ENCODE measurements at places on chromosomes 3 and 15. TPM values are rescaled to one million over a fixed set of nuclear protein-coding genes. Genes with fewer than 3 reads are reported as not detected.

DNA sequence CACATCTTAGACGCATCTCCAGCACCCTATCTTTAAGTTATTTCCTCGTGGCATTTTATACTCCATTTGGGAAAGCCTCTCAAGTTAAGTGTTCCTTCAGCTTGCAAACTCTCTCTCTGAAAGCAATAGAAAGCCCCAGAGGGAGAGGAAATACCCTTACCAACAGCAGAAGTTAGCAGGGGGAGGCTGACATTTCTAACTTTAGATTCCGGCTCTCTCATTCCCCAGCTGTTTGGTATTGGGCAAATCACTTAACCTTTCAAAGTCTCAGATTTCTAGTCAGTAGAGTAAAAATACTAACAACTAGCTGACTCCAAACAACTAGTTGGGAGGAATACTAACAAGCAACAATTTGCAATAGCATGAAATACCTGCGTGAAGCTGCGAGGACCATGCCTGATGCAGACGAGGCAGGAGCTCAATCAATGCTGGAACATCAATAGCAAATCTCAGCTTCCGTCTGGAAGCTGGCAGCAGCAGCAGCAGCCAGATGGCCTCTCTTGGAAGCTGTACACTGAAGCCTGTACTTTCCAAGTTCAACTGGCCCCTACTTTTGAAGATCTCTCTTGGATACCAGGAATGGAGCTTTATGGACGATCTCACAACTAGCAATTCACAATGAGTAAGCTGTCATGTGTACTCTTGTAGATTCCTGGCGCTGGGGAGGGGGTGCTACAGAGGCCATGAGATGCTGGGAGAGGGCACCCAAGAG lies 47.8 kb downstream of the THBS1 start:
- DNase-seq: no peak

The SOX14 gene
- total RNA-seq: not detected

DNA sequence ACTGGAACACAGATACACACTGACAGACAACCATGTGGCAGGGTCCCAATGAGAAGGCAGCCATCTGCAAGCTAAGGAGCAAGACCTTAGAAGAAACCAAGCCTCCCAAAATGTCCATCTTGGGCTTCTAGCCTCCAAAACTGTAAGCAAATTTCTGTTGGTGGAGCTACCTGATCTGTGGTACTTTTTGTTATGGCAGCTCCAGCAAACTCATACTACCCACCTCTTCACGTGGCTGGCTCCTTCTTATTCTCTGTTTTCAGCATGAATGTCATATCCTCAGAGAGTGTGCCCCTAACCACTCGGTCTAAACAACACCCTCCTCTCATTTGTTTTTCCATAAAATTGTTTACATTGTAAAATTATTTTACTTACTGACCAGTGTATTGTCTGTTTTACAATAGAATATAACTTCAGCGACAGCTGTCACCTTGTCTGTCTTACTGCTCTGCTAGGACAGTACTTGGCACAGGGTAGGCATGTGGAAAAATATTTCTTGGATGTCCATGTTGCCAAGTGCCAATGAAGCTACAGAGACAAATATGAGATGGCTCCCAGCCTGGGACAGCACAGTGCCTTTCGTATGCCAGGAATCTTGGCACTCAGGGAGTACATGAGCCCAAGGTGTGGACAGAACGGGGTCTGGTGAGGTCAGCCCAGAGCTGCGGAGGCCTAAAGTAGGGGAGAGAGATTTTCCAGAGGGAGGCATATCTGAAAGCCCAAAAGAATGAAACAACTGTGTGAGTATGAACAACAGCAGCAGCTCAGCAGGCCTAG lies 17.4 kb upstream of the SLC25A36 start:
- no peak for DNase-seq

GRCh38 chr15:66014635-66015182 lies 145.4 kb downstream of the RAB11A start:
- DNase-seq: no peak

DNA sequence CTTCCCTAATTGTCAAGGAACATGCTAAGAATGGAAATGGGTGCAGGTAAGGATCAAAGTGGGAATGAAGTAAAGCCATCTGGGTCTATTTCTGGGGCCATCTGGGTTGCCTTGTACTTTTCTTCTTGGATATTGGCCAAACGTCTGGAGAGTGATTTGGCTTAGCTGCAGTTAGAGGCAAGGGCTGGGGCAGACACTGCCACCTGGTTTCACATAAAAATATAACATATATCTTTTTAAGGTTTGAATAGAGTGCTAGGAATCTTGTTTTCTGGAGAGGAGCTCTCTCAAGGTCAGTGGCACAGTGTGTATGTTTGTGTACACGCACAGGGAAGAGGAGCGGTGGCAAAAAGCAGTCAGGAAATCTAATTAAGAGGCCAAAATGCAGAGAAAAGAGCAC lies 24.7 kb upstream of the EOMES start:
- no peak for DNase-seq

The TP53BP1 gene
- total RNA-seq: 48.0 TPM

DNA sequence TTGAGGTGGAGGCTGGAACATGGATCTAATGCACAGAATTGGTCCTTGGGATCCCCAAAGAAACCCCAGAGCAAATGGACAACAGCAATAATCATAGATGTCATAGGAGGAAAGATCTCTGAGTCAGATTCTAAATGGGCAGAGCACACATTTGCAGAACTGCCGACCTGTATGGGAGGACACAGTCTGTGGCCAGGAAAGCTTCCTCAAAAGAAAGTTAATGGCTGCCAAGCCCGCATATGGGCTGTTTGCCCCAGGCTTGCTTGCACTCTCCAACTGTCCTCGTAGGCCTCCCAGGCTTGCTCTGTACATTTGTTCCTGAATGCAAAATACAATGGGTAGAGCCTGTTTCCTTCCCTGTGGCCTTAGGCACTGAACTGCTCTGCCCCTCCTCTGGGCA lies 102.0 kb upstream of the PLXNA1 start:
- no peak for DNase-seq

DNA sequence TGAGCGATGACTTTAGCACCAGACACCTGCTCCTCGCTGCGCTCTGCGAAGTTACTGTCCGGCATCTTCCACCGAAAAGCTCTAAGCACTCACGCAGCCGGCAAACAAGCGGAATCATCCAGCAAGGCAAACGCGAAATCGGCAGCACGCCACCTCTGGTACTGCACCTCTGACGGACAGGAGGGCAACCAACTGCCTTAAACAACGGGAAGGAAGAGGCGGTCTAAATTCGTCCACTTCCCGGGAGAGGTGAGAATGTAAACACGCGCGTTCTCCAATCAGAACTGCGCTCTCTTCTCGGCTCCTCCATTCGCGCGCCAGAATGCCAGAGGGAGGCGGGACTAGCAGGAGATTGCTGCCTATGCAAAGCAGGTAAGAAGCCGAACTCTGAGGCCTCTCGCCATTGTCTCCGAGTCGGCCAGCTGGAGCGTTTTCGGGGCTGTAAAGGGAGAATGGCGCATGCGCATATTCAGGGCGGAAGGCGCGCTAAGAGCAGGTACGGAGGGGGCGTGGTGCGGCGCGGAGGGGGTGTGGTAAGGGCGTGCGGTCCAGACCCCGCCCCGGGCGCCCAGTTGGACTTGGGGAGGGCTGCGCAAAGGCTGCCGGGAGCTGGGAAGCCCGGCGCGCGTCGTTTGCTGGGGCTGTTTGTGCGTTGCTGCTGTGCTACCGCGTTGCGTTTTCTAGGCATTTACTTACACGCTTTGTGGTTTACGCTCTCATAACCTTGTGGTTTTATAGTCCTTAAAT lies at the start of the genes BTD and HACL1:
TSS of gene BTD (plus strand) at position 347 of the 747 bp plus-strand sequence. CDS start 33,695 bp downstream, outside the sequence.
TSS of gene HACL1 (minus strand) at position 171 of the 747 bp plus-strand sequence. CDS start at position 65, 106 bp downstream.
- DNase-seq: peak; percentile 95

GRCh38 chr15:98324341-98324970 lies 323.9 kb upstream of the IGF1R start:
- no peak for DNase-seq

DNA sequence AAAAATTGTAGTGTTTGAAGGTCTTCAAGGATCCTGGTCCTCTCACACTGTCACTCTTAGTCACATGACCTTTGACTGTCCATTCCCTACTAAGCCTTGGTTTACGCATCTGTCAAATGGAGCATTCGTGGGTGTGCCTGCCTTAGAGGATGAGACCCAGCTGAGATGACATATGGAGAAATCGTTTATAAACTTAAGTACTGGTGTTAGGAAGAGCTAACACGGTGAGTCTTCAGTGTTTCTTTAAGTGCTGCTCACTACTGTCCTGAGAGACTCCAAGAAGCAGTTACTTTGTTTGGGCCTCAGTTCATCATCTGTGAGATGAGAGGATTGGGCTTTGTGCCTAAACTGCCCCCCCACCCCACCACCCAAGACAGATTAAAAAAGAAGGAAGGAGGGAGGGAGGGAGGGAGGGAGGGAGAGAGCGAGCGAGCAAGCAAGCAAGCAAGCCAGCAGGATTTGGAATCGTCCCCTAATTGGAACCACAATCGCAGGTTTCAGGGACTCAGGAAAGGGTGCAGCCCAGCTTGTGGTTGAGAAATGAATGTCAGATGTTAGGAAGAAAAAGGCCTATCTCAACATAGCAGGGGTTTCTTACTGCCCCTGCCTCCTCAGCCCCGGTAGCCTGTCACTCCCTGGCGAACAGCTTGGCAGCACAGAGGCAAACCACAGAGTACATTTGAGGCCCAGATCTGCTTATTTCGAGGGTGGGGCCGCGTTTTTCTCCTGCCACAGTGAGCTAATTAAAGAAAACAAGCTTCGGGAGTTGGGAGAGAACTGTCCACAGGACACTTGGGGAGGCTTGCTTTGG lies 32.7 kb downstream of the SMAD3 start:
- DNase-seq: peak; percentile 28

The HGD gene
- total RNA-seq: 2.8 TPM

DNA sequence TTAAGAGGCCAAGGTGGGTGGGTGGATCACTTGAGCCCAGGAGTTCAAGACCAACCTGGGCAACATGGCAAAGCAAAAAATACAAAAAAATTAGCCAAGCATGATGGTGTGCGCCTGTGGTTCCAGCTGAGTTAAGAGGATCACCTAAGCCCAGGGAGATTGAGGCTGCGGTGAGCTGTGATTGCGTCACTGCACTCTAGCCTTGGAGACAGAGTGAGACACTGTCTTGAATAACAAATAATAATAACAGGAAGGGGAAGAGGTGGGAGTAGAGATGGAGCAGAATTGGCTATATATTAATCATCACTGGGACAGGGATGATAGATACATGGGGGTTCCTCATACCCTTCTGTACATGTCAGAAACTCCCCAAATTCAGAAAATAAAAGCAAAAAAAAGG lies 23.8 kb upstream of the NMB start:
- DNase-seq: no peak

- no peak for DNase-seq
Observed at GRCh38 chr3:70982284-70982683, 601.2 kb downstream of the FOXP1 start.

The ACAD9 gene
- 37.0 TPM for total RNA-seq

GRCh38 chr15:100890051-100890720 lies 10.6 kb downstream of the ALDH1A3 start:
- DNase-seq: no peak

- DNase-seq: no peak
Observed at GRCh38 chr3:41477399-41478014, 278.2 kb downstream of the CTNNB1 start.

The GOLGA6L7 gene
- total RNA-seq: not detected

- DNase-seq: no peak
Observed at GRCh38 chr15:38605744-38606143, 41.1 kb upstream of the RASGRP1 start.

The IL16 gene
- 87.1 TPM for total RNA-seq

- peak; percentile 69 for DNase-seq
Observed at GRCh38 chr15:73697033-73697467, 12.9 kb downstream of the CD276 start.

The SELENOS gene
- total RNA-seq: 36.3 TPM

DNA sequence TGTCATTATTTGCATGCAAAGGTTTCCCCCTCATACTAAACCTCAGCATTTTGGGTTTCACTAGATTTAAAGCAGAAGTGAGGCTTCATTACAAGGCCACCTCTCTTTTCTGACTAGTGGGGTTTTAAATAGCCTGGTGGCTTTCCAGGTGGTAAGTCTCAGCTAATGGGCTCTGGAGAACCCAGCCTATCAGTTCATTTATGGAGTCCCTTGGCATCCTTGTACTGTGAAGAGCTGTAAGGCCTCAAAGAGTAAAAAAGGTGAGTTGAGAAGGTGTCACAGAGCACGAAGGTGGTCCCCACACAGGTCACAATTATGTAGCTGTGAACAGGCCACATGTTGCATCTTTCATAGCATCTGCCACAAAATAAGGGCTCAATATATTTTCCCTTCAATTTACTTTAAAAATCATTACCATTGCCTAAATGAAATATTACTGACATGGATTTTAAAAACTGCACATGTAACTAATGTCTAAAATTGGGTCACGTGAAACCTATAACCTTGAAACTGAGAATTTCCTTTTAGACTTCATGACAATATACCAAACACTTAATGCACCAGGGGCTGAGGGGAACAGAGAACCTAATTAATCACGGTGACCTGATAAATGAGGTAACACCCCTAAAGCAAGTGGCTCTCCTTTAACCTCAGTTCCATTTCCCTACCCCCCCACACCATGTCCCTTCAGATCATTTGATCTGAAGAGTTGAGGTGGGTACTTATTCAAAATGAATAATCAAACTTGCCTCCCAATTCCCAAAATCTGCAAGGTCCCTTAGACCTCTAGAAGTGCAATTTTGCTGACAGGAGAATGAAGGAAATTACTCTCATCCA lies 1.3 kb downstream of the NGLY1 start:
- DNase-seq: no peak

GRCh38 chr15:101483462-101483861 lies 6.0 kb downstream of the PCSK6 start:
- DNase-seq: no peak

DNA sequence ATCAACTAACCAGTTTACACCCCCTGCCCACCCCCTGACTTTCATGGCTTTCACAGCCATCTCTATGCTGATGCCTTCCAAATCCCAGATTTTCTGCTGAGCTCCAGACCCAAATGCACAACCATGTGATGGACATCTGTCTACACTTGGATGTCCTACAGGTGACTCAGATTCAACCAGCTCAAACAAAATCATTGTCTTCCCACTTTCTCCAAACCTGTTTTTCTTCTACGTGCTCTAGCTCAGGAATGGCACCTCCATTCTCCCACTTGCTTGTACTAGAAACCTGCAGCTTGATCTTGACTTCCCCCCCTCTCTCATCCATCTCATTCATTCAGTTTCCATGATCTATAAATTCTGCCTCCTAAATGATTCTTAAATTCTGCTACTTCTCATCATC lies 34.1 kb upstream of the RARRES1 start:
- DNase-seq: no peak

The GOLGA6L9 gene
- 3.3 TPM for total RNA-seq

The SERINC4 gene
- total RNA-seq: 0.32 TPM

The SLITRK3 gene
- total RNA-seq: not detected

The CCR3 gene
- total RNA-seq: 0.23 TPM

DNA sequence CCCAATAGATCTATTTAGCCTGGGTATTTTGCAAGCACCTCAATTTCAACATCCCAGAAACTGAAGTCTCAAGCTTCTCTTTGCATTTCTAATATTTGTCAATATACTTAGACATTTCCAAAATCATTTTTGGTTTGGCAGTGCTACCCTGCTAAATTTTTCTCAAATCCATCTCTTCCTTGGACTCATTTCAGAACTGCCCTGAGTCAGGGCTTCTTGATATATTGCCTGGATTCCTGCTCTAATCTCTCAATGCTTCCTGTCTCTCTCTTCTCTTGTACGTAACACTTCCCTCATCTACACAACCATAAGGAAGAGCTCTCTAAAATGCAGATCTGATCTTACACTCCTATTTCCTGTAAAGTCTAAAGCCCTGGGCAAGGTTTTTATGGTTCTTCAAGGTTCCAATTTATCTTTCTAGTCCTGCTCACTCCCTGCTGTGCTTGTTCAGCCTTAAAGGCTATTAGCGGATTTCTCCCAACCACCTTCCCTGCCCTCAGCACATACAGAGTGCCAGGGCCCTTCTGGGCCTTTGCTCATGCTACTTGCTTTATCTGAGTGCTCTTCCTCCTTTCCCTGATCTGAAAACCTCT lies 53.0 kb upstream of the MME start:
- DNase-seq: no peak

- no peak for DNase-seq
Observed at GRCh38 chr15:61146931-61147230, 82.2 kb downstream of the RORA start.

All from T-helper 17 cell (primary cell).